ENCODE measurements at places on chromosomes 6 and 20. TPM values are rescaled to one million over a fixed set of nuclear protein-coding genes. Genes with fewer than 3 reads are reported as not detected.
A peak's percentile ranks its signal among the peaks of the same experiment; 100 is the strongest.

DNA sequence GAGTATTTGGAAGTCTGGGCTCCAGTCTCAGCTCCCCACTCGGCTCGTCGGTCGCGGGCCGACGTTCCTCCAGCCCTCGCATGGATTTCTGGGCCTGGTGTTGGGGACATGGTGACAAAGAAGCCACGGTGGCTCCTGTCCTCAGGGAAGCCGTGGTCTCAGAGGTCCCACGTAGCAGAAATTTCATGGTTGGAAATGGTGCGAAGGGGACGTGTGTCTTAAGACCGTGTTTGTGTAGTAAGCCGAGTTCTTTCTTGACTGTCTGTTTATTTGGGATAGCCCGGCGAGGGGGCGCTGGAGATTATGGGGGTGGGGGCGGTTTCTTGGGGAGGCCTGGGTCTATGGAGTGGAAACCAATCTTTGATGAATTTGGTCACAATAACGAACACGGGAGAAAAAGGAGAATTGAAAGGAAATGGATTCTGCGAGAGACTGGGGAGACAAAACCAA is 23.5 kb upstream of the MAP3K7 start:
- no peak for DNase-seq

DNA sequence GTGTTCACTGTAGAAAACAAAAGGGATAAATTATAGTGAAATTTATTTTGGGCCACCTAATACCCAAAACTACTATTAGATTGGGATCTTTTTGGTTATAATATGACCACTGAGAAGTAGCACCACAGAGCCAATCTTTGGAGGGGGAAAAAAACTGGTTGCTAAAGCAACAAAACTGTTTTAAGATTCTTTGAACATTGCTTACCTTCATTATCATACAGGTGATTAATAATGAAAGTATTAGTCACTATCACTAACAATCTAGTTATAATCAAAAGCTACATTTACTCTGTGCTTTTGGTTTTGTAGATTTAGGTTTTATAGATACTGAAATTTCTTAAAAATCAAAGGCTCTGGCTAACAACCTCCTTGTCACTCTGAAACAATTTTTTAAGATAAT is 31.7 kb downstream of the STX7 start:
- DNase-seq, result no peak

- DNase-seq, result no peak
Observed at GRCh38 chr6:97572943-97573342, 289.9 kb upstream of the MMS22L start.

DNA sequence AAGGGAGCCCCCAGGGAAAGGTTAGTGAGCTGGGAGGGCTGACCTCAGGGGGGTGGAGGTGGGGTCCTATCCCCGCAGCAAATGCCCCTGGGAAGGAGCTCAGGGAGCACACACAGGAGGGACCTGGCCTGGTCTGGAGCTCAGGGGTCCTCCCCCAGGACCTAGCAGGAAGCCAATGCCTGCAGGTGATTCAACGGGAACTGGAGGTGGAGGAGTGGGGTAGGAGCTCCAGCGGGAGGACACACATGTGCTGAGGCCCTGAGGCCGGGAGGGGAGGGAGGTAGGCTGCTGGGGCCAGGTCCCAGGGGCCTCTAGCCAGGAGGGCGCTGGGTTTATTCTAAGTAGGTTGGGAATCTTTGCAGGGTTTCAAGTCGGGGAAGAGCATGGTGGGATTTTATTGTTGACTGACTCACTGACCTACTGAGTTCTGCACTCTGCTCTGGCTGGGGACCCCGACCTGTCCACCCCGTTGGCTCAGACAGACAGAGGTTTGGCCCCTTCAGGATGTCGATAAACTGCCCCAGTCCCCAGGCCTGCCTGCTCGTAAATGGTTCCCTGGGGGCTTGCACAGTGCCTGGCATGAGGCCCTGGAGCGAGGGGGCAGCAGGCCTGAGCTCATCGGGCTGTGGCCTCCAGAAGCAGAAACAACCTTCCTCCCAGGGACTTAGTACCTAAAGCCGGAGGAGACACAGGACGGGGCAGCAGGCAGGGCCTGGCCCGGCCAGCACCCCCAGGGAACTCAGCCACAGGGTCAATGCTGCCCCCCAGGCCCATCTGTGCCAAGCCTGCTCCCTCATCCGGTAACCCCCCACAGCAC is 62.3 kb downstream of the RIPOR3 start:
- no peak for DNase-seq

DNA sequence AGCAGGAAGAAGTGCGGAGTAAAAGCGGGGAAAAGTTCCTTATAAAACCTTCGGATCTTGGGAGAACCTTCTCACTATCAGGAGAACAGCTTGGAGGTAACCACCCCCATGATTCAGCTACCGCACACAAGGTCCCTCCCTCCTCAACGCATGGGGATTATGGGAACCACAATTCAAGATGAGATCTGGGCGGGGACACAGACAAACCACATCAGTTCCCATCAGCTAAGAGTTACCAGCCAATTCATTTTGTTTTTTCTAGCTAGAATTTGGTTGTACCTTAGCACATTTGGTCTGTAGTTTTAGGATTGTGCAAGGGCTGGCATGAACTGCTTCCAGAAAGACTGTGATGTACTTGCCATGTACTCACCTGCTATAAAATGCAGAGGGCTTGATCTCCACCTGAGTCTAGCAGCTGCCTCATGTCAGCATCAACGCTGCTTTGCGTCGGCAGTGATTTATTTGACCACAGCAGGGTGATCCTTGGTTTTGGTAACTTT is 94.7 kb upstream of the SLC2A12 start:
- no peak for DNase-seq

DNA sequence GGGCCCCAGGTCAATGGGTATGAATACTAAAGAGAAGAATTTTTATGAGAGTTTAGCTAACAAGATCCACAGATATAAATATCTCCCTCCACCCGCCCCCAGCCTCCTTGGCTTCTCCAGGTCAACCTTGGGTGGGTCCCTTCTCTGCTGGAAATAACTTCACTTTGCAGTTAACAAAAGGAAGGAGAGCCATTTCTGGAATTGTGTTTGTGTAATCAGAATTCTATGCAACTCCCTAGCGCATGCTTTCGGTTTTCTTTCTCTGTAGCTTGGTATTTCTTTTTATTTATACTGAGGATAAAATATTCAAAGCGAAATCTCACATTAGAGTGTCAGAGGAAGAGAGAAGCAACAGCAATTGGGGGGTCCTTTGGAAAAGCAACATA is 27.1 kb downstream of the RIPOR2 start:
- no peak for DNase-seq

DNA sequence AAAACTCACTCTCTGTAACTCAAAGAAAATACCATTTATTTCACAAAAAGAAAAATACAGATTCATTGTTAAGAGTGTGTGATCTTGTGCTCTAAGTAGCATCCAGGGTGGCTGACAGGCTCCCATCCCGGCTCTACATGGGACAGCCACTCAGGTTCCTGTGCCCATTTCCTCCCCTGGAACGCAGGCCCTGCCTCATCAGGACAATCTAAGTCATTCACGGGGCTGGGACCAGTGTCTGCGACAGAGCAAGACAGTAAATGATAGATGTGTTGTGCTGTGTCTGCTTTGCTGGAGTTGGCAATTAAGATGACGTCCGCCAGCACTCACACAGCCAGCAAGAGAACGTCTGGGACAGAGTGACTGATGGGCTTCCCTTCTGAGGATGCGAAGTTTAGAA is 6.9 kb upstream of the FAM209A start:
- no peak for DNase-seq

DNA sequence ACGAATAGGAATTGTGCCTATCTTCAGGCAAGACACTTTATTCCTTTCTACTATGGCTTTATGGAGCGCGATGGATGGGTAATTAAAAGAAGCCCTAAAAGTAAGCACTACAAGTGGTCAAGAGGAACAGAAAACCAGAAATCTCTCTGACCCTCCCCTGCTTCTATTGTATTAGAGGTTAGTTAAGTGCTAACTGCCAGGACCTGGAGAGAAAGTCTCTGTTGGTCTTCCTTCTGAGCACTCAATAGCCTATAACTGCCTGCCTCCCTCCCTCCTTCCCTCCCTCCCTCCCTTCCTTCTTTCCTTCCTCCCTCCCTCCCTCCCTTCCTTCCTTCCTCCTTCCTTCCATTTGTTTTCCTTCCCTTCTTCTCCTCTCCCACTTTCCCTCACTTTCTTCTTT is 133.7 kb downstream of the C6orf58 start:
- no peak for DNase-seq

- no peak for DNase-seq
Observed at GRCh38 chr20:1473246-1474220, 6.9 kb upstream of the NSFL1C start.

DNA sequence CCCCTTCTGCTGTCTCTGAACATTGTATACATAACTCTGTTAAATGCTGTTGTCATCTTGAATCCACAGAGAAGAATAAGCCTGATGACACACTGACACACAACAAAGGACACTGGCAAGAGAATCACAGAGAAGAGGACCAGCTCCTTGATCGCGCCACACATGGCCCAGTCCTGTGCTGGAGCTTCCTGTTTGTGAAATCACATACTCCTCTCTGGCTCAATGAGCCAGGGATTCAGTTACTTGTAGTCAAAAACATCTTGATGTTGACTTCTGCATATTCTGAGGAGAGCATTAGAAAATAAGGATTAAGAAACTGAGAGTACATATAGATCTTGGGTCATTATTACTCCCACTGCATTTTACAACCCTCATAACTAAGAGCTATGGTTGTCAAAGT is 100.1 kb downstream of the EPB41L2 start:
- no peak for DNase-seq

- DNase-seq, result no peak
Observed at GRCh38 chr6:117629119-117629660, 26.9 kb upstream of the GOPC start.

- DNase-seq, result no peak
Observed at GRCh38 chr20:19806806-19807190, 48.7 kb downstream of the RIN2 start.

DNA sequence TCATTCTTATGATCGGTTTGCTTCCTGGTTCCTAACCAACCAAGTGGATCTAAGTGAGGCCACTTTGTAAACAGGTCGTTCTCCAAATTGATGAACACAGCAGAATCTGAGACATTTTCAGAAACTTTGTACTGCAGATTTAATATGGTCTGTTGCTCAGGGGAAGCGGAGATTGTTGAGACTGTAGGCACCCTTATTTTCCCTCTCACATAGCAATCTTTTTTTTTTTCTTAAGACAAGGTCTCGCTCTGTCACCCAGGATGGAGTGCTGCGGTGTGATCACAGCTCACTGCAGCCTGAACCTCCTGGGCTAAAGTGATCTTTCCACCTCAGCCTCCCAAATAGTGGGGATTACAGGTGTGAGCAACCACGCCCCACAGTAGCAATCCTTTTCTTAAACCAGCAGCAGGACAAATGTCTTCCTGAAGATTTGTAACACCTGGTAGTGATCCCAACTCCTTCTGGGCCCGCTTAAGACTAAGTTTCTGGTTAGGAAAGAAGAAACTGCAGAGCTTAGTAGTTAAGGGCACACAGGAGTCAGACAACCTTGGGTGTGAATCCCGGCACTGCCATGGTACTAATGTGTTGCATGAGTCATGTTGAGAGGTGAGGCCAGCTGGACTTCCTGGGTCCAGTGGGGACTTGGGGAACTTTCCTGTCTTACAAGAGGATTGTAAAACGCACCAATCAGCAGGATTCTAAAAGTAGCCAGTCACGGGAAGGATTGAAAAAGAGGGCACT is 48.4 kb upstream of the EZR start:
- no peak for DNase-seq

GRCh38 chr6:45419571-45420082 is 41.9 kb upstream of the SUPT3H start:
- peak; percentile 85 for DNase-seq

GRCh38 chr20:6719369-6719721 is 48.1 kb upstream of the BMP2 start:
- DNase-seq, result no peak

DNA sequence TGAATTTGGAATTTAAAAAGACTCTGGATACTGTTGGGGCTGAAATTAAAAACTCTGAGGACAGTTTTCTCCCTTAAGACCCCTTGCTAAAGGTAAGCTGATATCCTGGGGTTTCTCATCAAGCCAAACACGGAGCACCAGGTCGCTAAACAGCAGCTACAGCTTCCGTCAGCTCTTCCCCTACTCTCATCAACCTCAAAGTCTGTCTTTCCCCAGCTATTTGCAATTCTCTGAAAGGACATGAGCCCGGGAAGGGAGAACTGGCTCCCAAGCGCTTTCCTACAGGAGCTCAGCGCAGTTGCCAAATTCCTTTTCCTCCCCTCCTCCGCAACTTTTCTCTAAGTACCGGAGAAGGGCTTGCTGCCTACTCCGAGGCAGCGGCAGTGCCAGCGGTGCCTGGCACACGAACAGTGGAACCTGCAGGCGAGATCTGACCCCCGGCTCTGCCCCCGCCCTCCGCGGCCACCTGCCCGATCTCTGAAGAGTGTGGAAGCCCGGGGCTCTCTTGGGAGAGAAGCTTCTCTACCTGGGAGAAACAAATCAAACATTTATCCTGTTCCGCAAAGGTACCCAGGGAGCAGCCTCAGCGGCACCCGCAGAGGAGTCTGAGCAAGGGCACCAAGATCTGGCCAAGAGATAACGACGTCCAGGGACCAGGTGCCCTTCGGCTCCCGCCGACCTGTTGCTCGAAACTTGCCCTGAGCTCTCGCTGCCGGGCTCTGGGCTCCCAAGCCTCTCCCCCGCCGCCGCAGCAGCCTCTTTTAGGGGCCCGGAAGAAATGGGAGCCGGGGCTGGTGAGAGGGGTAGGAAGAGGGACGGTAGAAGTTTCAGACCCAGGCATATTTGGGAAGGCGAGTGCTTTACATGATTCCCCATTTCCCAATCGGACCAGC is 2.2 kb downstream of the CBLN4 start:
- DNase-seq, result no peak

DNA sequence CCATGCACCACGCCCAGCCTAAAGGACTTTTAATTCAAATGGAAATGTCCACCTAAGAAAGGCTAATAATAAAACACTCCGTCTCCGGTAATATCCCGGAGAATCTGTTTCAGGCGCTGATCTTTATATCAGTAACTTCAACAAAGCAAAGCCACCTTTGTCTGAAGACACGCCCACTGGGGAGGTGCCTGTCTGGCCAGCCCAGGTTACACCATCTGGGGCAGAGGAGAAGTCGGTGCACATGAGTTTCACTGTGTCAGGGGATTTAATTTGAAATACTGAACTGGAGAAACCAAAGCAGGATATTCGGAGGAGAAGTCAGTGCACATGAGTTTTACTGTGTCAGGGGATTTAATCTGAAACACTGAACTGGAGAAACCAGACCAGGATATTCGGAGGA is 9.4 kb downstream of the SERPINB6 start:
- no peak for DNase-seq

The CGA gene
- not detected for total RNA-seq

The PBOV1 gene
- not detected for total RNA-seq

The PRRT1 gene
- 2.1 TPM for total RNA-seq

The OR2H2 gene
- not detected for total RNA-seq

The IL17A gene
- total RNA-seq, result not detected

The PAK5 gene
- not detected for total RNA-seq

The PRR18 gene
- not detected for total RNA-seq

The SLC16A10 gene
- not detected for total RNA-seq

The MEI4 gene
- total RNA-seq, result not detected

The SLA2 gene
- total RNA-seq, result not detected

The EYA4 gene
- total RNA-seq, result 0.78 TPM

The LMBRD1 gene
- total RNA-seq, result 40.7 TPM

The TCF15 gene
- total RNA-seq, result not detected

The SGK1 gene
- 448 TPM for total RNA-seq

The PACSIN1 gene
- total RNA-seq, result not detected

The CUTA gene
- total RNA-seq, result 302 TPM
